ENCODE measurements at places on chromosomes 1 and 21.

DNA sequence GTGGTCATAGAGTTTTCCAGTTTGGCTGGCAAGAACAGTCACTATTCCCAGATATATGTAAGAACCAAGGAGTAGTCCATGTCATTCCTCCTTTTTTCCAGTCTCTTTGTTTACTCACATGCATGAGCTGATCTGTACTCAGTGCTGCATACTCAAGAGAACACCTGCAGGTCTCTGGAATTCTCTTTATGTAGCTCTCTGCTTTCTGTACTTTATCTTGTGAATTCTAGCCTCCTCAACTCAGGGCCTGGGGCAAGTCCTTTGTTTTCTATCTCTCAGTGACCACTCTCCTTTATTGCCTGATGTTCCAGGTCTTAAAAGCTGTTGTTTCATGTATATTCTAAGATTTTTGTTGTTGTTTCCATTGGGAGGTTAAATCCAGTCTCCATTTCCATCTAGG is 478.9 kb downstream of the DPYD start:
- DNase-seq = no peak

DNA sequence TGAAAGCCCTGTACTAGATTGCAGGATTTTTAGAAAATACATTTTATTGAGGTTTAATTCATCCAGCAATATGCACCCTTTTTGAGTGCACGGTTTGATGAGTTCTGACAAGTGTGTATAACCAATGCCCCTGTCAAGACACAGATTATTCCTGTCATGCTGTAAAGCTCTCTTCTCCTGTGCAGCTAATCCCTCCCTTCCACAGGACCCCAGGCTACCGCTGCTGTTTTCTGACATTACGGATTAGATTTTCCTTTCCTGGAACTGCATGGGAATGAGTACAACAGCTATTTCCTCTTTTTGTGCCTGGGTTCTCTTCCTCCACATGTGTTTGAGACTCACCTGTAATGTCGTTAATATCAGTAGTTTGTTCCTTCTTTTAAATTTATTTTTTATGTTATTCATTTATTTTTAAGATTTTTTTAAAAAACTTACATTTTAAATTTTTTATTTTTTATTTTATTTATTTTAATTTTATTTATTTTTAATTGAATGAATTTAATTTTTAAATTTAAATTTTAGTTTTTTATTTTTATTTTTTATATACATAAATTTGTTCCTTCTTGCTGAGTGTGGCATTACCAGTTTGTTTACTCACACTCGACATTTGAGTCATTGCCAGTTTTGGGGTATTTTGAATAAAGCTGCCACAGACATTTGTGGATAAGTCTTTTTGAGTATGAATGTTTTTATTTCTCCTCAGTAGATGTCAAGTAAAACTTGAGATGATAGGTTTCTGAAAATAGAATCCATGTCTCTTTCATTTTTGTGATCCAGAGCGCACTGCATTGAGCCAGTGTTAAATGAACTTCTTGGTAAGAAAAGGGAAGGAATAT is 79.0 kb upstream of the B3GALT5 start:
- no peak for DNase-seq

DNA sequence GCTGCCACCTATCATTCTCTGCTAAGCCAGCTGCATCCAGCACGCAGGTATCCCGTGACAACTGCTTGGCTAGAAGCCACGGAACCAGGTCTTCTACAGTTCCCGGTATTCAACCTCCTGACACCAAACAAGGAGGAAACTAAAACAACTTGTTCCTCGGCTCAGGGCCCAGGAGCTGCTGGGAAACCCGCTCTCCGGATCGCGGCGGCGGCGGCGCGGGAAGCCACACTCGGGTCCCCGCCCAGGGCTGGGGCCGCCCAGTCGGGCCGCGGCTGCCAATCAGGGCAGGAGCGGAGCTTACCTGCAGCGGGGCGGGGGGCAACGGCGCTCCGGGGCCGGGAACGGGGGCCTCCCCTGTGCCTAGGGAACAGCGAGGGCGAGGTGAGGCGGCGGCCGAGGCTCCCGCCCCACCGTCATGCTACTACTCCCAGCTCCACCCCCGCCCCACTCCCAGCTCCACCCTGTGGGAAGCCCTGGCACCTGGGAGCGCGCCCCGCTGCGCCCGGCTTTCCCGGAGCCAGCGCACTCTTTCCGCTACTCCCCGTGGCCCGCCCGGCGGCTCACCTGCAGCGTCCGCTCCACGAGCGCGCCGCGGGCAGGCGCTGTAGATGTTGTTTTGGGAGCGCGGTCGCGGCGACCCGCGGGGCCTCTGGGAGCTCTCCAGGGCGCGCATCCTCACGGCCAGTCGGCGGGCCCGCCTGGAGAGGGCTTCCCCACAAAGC is 12.1 kb downstream of the IL24 start:
- peak; percentile 82 for DNase-seq

GRCh38 chr1:88655685-88656299 is 28.3 kb upstream of the PKN2 start:
- peak; percentile 23 for DNase-seq

DNA sequence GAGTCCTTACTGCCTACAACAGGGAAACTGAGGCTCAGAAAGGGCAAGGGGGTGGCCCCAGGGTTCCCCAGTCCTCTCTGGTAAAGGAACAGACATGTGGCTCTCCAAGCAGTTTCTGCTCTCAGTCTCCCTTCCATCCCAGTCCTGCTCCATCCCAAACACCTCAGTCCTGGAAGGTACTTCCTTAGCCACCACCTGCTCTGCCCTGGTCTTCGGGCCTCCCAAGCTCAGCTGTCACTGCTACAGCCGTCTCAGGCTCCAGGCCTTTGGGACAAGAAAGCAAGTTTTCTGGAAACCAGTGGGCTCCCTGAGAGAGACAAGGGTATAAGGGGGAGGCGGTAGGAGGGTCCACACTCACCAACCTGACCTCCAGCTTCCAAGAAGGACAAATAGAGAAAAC is 23.1 kb upstream of the ADGRB2 start:
- no peak for DNase-seq

GRCh38 chr1:170697316-170697715 is 33.4 kb downstream of the PRRX1 start:
- no peak for DNase-seq

DNA sequence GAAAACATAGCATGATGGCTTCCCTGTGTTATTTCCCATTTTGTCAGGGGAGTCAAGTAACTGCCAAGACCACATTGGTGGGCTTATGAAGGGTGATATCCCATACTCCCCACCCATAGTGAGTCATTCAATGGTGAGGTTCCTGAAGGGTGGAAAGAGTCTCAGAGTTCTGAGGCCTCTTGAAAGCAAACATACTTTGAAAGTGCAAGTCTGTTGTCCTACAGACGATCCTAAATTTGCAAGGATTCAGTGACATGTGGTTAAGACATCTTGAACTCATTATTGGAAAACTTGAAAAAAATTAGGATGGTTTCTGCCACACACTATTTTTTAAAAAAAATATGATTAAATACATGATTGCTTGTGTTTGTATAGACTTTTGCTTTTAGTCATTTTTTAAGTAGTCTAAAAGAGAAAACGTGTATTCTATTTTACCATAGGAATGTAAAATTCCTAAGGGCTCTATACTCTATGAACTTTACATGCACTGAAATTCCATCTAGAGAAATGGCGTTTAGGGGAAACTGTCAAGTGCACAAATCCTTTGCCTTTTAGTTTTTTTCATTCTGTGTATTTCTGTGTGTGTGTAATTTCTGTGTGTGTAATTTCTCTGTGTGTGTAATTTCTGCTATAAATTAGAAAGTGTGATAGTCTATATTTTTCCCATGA is 225.5 kb upstream of the ADAMTS5 start:
- no peak for DNase-seq

Measured in LoVo (cell line).